Activated T-cell treated with anti-CD3 and anti-CD28 coated beads, Interleukin-2, amount 50 U/mL, for 48 hours (primary cell): ENCODE measurements at places on chromosomes 3 and 15.

GRCh38 chr3:37319784-37320183 lies 145.4 kb upstream of the LRRFIP2 start:
- no peak for DNase-seq

DNA sequence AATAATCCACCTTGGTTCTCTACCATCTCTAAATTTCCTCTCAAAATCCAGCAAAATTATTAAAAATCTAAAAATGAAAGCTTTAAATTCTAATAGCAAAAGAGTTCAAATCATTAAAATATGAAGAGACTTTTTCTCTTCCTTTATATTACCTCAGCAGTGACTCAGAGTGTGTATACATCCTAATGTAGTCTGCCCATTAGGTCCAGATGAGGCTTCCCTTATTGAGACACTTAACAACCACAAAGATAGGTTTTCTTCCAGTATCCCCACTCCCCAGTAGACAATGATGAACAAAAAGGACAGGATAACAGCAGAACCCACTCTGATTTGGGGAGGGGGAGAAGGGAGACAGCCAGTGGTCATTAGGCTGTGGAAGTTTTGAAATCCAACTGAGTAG lies 61.5 kb upstream of the DCBLD2 start:
- DNase-seq = no peak

- no peak for DNase-seq
Observed at GRCh38 chr3:123765475-123766128, 118.5 kb downstream of the MYLK start.

DNA sequence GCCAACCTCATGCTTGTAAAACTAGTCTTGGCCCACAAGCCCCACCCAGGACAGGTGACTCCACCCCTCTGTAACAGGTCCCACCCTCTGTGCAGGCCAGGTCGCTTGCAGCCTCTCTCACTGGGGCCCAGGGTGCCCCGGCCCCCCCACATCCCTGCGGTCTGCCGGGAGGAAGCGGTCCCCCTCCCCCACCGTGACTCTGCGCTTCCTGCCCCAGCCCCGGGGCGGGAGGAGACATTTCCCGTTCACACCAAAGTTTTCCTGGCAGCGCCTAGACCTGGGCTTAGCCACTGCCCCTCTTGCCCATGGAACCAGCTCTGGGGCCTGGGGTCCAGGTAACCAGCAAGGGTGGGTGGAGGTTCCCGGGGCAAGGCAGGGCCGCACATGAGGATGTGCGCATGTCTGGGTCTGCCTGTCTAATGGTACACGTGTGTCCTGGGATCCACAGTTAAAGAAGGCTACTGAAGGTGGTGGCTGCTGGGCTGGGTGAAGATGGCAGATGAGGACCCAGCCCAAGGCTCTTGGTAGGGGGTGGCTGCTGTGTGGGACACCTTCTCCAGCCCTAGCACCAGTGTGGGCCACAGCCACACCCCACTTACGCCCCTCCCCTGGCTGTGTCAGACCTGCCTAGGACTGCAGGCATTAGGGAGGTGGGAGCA lies 8.4 kb downstream of the NBEAL2 start:
- DNase-seq = peak; percentile 91

GRCh38 chr15:95458721-95459120 lies 871.8 kb upstream of the NR2F2 start:
- no peak for DNase-seq
